T-helper 1 cell (primary cell): ENCODE measurements at places on chromosomes 12 and 14.

DNA sequence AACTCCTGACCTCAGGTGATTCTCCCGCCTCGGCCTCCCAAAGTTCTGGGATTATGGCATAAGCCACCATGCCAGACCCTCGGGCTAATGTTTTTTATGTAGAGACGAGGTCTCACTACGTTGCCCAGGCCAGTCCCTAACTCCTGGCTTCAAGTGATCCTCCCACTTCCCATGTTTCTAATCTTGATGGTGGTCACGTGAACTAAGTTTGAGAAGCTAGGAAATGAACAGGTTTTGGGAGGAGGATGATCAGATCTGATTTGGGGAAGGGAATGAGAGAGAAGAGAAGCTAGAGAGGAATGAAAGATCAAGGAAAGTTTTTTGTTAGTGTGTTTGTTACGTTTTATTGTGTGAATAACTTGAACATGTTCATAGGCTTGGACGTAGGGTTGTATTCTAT is 17.2 kb upstream of the SINHCAF start:
- DNase-seq, result no peak

GRCh38 chr12:2679068-2679815 is 115.5 kb upstream of the FKBP4 start:
- DNase-seq, result no peak

DNA sequence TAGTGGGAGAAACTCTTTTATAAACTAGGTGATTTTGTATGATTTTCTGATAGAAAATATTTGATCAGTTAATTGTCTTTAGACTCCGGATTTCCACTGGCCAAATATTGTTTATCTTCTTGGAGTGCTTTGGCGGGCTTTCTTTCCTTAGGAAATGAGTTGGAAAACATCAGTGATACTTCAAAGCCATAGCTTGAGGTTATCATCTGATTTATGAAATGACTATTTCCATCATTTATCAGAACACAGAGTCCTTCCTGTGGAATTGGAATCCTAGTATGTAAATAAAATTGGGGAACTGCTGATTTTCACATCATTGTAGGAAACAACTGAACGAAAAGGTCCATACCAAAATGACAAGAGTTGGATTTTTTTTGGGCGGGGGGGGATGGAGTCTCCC is 186.0 kb upstream of the DCN start:
- no peak for DNase-seq

DNA sequence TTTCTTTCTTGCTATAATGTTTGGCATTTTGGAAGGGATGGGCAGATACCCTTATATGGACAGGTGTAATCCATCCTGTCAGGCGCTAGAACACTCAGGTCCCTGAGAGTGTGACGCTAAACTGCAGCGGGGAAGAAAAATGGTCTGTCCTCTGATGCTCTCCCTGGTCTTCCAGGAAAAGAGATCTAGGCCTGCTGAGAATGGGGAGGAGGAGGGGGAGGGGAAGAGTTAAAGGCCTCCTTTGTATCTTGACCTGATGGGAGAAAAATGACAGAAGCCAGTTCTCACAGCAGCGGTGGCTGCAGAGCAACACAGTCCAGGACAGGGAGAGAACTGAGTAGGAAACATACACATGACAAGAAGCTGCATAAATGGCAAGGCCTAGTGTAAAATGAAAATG is 61.1 kb downstream of the RPS6KA5 start:
- no peak for DNase-seq

GRCh38 chr14:88961214-88961613 is 136.8 kb downstream of the TTC8 start:
- no peak for DNase-seq

DNA sequence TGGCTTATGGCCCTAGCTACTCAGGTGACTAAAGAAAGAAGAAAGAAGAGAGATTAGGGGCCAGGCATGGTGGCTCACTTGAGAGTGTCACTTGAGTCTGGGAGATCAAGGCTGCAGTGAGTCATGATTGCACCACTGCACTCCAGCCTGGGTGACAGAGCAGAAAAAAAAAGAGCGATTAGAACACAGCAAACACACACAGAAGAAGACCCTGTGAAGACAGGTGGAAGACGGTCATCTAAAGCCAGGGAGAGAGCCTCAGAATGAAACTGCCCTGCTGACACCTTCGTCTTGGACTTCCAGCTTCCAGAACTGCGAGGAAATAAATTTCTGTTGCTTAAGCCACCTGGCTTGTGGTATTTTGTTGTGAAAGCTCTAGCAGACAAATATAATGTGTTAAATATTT is 17.5 kb upstream of the PPP1CC start:
- no peak for DNase-seq

GRCh38 chr14:55102141-55102621 is 26.9 kb upstream of the LGALS3 start:
- no peak for DNase-seq

DNA sequence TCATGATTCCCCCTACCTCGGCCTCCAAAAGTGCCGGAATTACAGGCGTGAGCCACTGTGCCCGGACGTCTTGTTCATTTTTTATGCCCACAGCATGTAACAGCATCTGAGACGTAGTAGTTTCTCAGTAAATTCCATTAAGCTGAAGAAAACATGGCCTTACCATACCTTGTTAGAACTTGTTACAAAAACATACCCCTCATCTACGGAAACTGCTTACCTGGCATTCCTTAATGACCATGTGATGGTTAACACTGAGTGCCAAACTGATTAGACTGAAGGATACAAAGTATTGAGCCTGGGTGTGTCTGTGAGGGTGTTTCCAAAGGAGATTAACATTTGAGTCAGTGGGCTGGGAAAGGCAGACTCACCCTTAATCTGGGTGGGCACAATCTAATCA is 186.8 kb downstream of the CEP128 start:
- no peak for DNase-seq

- no peak for DNase-seq
These were observed 192.6 kb upstream of the BCL2L14 start for GRCh38 chr12:11877869-11878780.

- no peak for DNase-seq
These were observed 9.5 kb downstream of the ZNF891 start for GRCh38 chr12:133120385-133121191.

- no peak for DNase-seq
These were observed 179.2 kb upstream of the DCN start for GRCh38 chr12:91361864-91362263.

DNA sequence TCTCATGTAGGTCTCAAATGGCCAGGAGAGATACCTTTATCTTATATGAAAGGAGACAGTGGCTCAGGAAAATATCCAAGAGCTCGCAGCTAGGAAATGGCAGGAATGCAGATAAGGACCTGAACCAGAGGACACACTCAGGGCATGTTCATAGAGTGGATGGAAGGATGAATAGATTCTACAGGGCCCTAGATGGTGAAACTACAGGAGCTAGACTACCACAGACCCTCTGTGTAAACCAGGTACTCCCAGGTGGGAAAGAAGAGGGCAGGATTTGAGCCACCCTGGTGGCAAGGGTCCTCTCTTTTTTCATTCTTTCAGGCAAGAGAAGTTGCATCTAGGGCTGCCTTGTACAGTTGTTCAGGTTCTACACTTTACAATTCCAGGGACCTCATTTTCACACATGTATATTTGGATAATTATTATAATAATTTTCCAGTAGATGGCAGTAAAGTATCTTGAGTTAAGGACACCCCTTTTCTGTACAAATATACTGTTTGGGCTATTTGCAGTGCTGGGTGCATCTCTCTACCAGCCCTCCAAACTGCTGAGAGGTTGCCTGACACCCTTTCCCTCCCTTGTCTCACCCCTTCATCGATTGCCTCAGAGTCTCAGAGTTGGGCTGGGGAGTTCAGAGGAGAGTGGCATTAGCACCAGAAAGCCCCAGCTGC is 10.5 kb upstream of the ZDHHC22 start:
- DNase-seq, result no peak

- DNase-seq, result no peak
These were observed 62.9 kb upstream of the VSX2 start for GRCh38 chr14:74176400-74176793.

GRCh38 chr12:75750716-75751306 is 239.4 kb upstream of the KRR1 start:
- DNase-seq, result no peak

DNA sequence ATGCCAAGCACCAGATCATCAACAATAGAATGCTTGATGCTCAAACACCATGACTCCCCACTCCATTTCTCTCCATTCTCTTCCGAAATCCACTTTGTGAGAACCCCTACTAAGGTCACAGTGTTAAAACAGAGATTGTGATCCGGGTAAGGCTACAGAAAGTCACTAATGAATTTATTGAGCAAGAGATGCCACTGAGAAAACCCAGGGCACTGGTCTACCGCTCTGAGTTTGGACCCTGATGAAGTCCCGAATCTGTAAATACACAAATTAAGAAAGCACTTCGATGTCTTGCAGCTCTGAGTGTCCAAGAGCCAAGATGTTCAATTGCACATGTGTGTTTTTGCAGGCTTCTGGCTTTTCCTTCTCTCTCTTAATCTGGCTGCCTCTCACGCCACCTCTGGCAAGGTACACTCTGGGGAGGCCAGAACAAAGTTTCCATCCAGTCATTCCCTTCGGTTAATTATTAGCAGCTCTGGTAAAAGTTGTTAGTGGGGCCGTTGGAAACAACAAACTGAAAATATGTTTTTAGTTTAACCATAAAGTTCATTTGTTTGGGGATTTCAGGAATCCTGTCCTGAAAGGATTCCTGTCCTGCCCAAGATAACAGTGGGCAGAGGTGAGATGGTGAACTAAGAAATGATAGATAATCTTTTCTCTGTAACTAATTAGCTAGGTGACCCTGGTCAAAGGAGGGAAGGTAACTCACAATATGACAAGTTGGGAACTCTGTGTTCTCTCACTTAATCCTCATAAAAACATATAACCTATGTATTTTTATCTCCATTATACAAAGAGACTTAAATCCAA is 75.4 kb downstream of the BTG1 start:
- no peak for DNase-seq

GRCh38 chr14:101556131-101556530 is 5.2 kb upstream of the DIO3 start:
- no peak for DNase-seq

- no peak for DNase-seq
These were observed 482.9 kb downstream of the EGLN3 start for GRCh38 chr14:33467971-33468370.

DNA sequence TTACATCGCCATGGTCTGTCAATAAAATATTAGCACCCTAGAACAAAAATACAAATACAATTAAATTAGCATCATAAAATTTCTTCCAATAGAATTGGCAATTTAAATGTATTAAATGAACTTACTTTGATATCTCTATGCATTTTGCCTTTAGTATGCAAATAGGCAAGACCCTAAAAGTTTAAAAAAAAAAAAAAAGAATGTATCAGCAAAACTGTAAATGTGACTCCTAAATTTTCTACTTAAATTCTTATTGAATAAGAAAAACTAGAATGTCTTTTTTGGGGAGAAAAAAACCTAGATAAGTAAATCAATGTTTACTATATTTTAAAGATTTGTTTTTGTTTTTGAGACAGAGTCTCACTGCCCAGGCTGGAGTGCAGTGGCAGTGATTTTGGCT is 56.2 kb downstream of the MAP4K5 start:
- DNase-seq, result no peak
